ENCODE measurements at places on chromosomes 2 and 18.

- no peaks in the 10 kb centered on the region for H3K36me3 ChIP-seq
- no peak for ATAC-seq
- no peak overlapping the region for H3K4me3 ChIP-seq
- H3K27ac ChIP-seq, result no peak overlapping the region
- H3K27me3 ChIP-seq, result peaks cover 9% of the 10 kb centered on the region
Observed at GRCh38 chr2:128591861-128592822, 273.5 kb upstream of the HS6ST1 start.

GRCh38 chr2:60849187-60849586 lies 32.2 kb upstream of the REL start:
- H3K36me3 ChIP-seq, result no peaks in the 10 kb centered on the region
- peaks cover 6% of the 10 kb centered on the region for H3K4me1 ChIP-seq

- H3K4me1 ChIP-seq, result no peaks in the 10 kb centered on the region
- no peak overlapping the region for H3K4me3 ChIP-seq
- H3K27me3 ChIP-seq, result no peaks in the 10 kb centered on the region
- no peaks in the 10 kb centered on the region for H3K36me3 ChIP-seq
- no peak overlapping the region for H3K27ac ChIP-seq
- no peak for ATAC-seq
Observed at GRCh38 chr2:21740484-21740883, 616.7 kb downstream of the TDRD15 start.

- H3K27ac ChIP-seq, result no peak overlapping the region
- peaks cover 38% of the 10 kb centered on the region for H3K27me3 ChIP-seq
- ATAC-seq, result no peak
- H3K4me3 ChIP-seq, result no peak overlapping the region
- H3K4me1 ChIP-seq, result no peaks in the 10 kb centered on the region
- H3K36me3 ChIP-seq, result no peaks in the 10 kb centered on the region
Observed at GRCh38 chr18:74063023-74063422, 84.6 kb downstream of the FBXO15 start.

DNA sequence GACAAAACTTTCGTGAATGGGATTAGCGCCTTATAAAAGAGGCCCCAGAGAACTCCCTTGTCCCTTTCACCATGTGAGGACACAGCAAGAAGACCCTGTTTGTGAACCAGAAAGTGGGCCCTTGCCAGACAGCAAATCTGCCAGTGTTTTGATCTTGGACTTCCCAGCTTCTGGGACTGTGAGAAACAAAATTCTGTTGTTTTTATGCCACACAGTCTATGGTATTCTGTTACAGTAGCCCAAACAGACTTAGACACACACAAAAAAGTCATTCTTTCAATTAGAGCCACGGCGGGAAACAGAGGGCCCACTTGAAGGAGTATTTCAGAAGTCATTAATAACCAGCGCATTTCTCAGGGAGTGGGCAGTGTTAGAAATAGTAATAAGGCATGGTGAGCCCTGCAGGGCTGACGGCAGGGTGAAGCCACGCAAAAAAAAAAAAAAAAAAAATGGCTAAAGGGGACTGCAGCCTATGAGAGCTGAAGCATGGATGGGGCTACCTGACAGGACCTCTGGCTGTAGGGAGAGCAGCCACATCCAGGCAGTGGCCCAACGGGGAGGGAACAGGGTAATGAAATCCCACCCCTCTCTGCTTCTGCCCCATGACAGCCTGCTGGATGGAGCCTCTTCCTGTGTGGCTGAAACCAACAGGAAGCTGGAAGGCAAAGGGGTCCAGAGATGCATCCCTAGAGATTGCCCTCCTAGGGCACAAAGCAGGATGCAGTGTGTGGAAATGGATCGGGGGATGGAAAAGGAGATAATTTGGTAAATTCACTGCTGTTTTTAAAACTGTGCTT lies 189.3 kb downstream of the KCNS3 start:
- H3K4me3 ChIP-seq, result no peak overlapping the region
- H3K4me1 ChIP-seq, result no peaks in the 10 kb centered on the region
- no peaks in the 10 kb centered on the region for H3K36me3 ChIP-seq
- no peak for ATAC-seq

DNA sequence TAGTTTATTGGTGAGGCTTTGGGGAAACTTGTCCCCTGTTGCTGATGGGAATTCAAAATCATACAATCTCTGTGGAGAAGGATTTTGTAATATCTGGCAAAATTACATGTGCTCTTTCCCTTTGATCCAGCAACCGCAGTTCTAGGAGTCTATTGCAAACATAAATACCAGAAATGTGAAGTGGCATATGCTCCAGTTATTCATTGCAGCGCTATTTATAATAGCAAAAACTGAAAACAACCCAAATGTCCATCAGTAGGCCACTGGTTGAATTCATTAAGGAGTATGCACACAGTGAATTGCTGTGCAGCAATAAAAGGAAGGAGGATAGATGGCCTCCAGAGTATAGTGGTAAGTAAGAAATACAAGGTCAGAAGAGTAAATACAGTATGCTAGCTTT lies 76.5 kb downstream of the HNRNPLL start:
- peaks cover 10% of the 10 kb centered on the region for H3K27me3 ChIP-seq
- no peak overlapping the region for H3K4me3 ChIP-seq
- H3K4me1 ChIP-seq, result no peaks in the 10 kb centered on the region

- H3K27me3 ChIP-seq, result peaks cover 3% of the 10 kb centered on the region
- no peaks in the 10 kb centered on the region for H3K36me3 ChIP-seq
- H3K27ac ChIP-seq, result peak overlapping the region; percentile 88
- peak; percentile 96 for ATAC-seq
Observed at GRCh38 chr2:178404368-178404767, 46.6 kb downstream of the PRKRA start.

DNA sequence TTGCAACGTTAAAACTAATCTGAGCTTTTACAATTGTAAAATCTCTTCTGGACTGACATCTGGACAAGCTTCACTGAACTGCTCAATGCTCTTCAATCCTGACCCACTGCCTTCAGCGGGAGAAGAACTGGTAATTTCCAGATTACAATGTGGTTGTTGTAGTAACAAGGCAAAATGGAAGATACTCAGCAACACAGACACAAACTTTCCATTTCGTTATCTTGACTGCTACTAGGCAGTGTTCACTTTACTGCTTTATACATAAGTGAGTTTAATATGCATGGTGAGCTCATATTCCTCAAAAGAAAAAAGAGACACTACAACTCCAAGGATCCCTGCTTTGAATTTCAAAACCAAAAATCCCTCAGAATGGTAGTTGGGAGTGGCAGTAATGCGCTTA lies 51.9 kb downstream of the GRB14 start:
- H3K4me1 ChIP-seq, result no peaks in the 10 kb centered on the region
- no peak overlapping the region for H3K27ac ChIP-seq
- H3K27me3 ChIP-seq, result no peaks in the 10 kb centered on the region
- no peaks in the 10 kb centered on the region for H3K36me3 ChIP-seq
- no peak overlapping the region for H3K4me3 ChIP-seq

GRCh38 chr2:159144776-159145614 lies 141.5 kb downstream of the WDSUB1 start:
- H3K4me3 ChIP-seq, result no peak overlapping the region
- peaks cover 7% of the 10 kb centered on the region for H3K4me1 ChIP-seq
- no peak for ATAC-seq
- H3K27me3 ChIP-seq, result peaks cover 4% of the 10 kb centered on the region
- H3K36me3 ChIP-seq, result no peaks in the 10 kb centered on the region

DNA sequence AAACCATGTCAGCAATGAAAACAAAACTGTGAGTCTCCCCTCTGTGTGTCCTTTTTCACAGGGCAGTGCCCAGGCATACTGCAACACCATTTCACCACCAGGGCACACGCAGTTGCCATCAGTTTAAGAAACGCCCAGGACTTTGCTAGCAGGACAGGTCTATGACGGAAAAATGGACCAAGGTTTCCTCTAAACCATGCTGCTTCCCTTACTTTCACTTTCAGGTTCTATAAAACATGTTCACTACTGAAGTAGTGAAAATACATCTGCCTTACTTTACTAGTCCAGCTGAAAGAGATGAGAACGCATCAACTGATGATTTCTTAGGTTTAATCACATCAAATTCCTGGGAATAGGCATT lies 110.5 kb downstream of the TCF4 start:
- H3K27me3 ChIP-seq, result no peaks in the 10 kb centered on the region
- peak overlapping the region; percentile 40 for H3K27ac ChIP-seq
- H3K4me1 ChIP-seq, result peaks cover 6% of the 10 kb centered on the region
- peak; percentile 66 for ATAC-seq
- H3K4me3 ChIP-seq, result peak overlapping the region; percentile 78
- no peaks in the 10 kb centered on the region for H3K36me3 ChIP-seq

DNA sequence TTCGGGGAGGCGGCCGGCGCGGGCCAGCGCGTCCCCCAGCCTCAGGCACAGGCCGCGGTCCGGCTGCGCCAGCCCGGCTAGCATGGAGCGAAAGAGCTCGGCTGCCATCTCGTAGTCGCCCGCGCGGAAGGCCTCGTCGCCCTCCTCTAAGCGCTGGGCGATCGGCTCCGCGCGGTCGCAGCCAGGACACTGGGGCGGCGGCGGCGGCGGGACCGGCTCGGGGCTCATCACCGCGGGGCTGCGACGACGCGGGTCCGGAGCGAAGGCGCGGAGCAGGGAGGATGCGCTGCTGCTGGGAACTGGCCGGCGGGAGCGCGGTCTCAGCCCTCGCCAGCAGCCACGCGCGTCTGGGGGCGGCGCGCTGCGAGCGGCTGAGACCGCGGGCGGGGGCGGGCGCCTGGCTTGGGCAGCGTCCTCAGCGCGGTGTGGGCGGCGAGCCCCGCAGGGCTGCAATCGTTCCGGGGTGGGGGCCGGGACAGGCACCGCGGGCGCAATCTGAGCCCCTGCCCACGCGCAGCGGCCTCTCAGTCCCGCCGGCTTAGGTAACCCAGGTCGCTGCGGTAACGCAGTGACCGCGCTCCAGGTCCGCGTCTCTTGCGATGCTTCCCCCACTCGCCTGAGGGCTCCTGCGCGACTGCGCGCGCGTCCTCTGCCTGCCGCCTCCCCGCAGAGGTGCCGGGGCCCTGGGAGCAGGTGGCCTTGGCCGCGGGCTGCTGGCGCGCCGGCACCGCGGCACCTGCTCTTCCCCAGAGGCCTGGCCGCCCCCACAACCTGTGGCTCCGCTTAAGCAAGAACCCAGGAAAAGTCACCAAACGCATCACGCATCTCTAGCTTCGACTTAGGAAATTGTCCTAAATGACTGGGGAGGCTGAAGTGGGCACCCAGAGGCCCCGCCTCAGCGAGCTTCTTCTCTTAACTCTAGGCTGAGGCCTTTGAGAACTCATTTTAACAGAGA lies at the start of gene LONRF2:
LONRF2 (minus strand) TSS at position 636 of the 955 bp plus-strand sequence; CDS start at position 228, 408 bp downstream.
- H3K27ac ChIP-seq, result no peak within 1 kb of the TSS
- H3K4me1 ChIP-seq, result no peaks in the 10 kb centered on the region
- H3K27me3 ChIP-seq, result peaks cover 55% of the 10 kb centered on the region
- peak within 1 kb of the TSS; percentile 31 for H3K4me3 ChIP-seq
- ATAC-seq, result no peak

DNA sequence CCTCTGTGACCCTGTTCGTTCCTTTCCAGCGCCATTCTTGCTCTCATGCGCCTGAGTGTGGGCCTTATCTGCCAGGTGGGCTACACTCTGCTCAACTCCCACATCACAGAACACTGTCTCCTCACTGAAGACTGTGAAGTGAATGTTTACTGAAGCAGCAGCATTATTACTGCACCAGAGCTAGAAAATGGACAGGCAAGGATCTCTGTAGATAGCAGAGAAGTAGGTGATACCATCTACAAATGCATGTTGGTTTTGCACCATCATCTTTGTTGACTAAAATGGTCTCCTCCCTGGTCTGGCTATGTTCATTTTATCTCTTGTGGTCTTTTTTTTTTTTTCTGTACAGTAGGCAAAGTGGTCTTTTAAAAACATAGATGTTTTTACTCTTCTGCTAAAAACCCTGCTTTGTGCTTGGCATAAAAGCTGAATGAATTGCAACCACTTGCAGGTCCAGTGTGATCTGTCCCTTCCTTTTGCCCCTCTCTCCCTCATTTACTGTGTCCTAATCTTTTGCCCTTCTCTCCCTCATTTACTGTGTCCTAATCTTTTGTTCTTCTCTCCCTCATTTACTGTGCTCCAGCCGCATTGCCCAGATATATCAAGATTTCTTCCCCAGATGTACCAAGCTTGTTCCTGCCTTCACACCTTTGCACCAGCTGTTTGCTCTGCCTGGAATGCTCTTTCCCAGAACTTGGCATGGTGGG lies 35.4 kb downstream of the BABAM2 start:
- peaks cover 28% of the 10 kb centered on the region for H3K36me3 ChIP-seq
- no peak overlapping the region for H3K4me3 ChIP-seq
- no peaks in the 10 kb centered on the region for H3K27me3 ChIP-seq
- no peak for ATAC-seq
- H3K4me1 ChIP-seq, result no peaks in the 10 kb centered on the region
- H3K27ac ChIP-seq, result peak overlapping the region; percentile 4

GRCh38 chr18:23824669-23825068 lies 135.4 kb downstream of the LAMA3 start:
- H3K27ac ChIP-seq, result no peak overlapping the region
- no peak overlapping the region for H3K4me3 ChIP-seq
- ATAC-seq, result peak; percentile 51
- H3K36me3 ChIP-seq, result no peaks in the 10 kb centered on the region
- no peaks in the 10 kb centered on the region for H3K27me3 ChIP-seq
- H3K4me1 ChIP-seq, result peaks cover 10% of the 10 kb centered on the region

DNA sequence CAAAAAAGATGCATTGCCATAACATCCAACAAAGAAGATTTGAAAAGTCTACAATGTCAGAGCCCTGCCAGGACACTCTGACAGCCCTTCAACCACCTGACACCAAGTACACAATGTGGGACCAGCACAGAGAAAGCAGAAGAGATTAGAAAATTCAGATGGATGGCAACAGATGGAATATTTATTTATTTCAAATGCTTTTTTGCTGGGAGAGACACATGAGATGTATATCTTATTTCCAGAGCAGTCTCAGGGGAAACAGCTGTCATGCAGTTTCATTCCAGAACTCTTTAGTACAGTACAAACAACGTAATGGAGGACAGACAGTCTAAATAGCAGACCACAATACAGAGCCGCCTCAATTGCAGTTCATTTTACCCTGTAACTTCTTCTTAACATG lies 110.1 kb downstream of the MAIP1 start:
- H3K27me3 ChIP-seq, result peaks cover 7% of the 10 kb centered on the region
- no peak overlapping the region for H3K27ac ChIP-seq
- ATAC-seq, result no peak
- H3K4me3 ChIP-seq, result no peak overlapping the region

GRCh38 chr18:45783097-45784075 lies 42.1 kb upstream of the SIGLEC15 start:
- ATAC-seq, result no peak
- H3K4me1 ChIP-seq, result no peaks in the 10 kb centered on the region
- no peaks in the 10 kb centered on the region for H3K36me3 ChIP-seq

- no peak overlapping the region for H3K27ac ChIP-seq
- H3K4me1 ChIP-seq, result peaks cover 11% of the 10 kb centered on the region
- H3K36me3 ChIP-seq, result no peaks in the 10 kb centered on the region
- no peak overlapping the region for H3K4me3 ChIP-seq
Observed at GRCh38 chr2:23376972-23377371, 8.0 kb upstream of the KLHL29 start.

Measured in activated T-helper 17 cell treated with anti-CD3 and anti-CD28 coated beads, Interleukin-2, amount 50 U/mL, for 72 hours (primary cell).